ENCODE measurements at places on chromosomes 4 and X.

GRCh38 chr4:3472411-3473141 lies 9.5 kb downstream of the DOK7 start:
- no peak for DNase-seq

GRCh38 chr4:11636031-11636430 lies 207.3 kb upstream of the HS3ST1 start:
- DNase-seq: no peak

DNA sequence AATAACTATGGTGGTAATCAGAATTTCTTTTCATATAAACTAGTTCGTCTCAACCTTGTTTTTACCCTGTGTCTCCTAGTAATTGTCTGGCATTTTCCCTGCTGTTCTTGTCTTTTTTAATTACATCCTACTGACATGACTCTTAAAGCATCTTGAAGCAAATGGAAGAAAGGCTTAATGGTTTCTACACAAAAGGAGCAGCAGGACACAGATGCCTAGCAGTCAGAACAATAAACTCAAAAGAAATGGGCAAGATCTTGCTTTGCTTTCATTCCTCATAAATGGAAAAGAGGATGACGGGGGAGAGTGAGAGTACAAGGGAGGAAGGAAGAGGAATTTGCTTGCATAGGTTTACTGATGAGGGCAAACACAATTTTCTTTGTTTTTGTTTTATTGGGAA lies 293.2 kb upstream of the EMCN start:
- DNase-seq: no peak

- no peak for DNase-seq
Observed at GRCh38 chr4:7352486-7352885, 82.2 kb downstream of the PSAPL1 start.

DNA sequence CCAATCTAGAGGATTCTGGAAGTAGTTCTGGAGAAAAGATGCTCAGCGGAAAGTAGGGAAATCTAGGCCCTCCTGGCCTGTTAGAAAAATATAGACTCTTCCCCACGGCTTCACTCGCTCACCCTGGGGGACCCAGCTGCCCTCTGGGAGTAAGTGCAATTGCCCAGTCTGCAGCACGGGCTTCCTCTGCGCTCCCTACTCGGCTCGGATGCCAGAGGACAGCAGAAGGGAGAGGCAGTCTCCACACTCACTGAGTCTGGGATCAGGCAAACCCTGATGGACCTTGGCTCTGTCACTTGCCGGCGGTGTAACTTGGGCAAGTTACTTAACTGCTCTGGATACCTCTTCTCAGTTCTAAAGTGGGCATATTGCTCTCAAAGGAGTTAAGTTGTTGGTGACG lies 2.1 kb downstream of the SHISA3 start:
- DNase-seq: peak; percentile 29

GRCh38 chr4:5874811-5875449 lies 18.0 kb downstream of the CRMP1 start:
- no peak for DNase-seq

- no peak for DNase-seq
Observed at GRCh38 chr4:137707102-137707620, 174.9 kb upstream of the PCDH18 start.

DNA sequence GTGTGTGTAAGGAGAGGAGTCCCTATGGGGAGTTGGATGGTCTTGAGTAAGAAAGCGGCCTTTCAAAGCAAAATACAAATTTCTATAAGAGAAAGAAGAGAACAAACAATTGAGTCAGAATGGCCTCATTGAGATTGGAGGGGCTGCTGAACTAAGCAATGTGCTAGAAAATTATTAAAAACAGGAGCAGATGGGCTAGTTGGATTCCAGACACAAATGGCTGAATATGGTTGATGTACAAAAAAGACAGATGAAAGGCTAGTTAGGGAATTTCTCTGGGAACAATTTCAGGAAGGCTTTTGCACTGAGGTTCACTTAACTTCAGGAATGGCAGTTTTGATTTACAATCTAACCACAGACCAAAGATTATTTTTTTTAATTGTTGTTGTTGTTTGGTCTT lies 1806.8 kb upstream of the TENM3 start:
- no peak for DNase-seq

DNA sequence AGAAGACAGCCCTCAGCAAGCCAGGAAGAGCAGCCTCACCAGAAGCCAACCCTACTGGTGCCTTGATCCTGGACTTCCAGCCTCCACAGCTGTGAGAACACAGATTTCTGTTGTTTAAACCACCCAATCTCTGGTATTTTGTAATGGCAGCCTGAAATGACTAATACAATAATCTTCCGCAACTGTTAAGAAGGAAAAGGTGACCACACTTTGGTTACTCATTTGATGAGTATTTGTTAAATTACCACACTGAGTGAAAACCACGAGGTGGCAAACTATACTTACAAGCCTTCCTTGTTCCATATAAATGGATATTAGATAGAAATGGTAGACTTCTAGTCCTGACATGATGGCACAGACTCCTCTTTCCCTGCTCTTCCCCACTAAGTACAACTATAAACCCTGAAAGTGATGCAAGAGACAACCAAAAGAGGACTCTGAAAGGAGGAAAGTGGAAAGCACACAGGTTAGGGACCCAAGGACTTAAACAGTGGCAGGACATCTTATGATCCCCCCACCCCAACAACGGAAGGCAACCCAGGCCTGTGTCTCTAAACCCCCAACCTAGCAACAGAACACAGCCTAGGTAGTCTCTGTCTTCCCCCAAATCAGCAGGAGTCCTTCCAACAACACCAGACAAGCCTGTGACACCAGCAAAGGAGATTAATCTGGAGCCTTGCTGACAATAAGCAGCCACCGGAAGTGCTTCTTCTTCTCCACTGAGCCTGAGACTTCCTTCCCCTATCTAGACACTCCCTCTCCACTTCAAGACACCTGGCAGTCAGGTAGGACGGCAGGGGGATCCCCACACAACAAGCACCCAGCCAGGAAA lies 12.3 kb downstream of the ZNF182 start:
- no peak for DNase-seq

DNA sequence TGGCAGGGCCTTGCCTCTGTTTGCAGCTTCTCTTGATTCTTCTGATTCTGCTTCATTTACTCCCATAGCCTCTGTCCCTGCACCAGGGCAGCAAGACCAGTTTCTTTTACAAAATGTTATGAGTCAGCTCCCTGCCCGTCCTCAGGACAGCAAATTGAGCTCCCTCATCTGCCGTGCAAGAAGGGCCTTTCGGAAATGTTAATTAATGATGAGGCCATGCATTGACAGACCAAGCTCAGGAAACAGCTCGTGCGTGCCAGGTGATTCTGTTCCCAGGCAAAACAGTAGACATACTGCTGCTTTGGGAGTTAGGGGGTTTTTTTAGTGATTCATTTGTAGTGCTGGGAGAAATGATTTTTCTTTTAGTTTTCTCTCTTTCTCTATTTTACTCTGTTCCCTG lies 231.7 kb downstream of the FBXW7 start:
- DNase-seq: no peak

All from stimulated activated CD8-positive, alpha-beta memory T cell treated with anti-CD3 and anti-CD28 coated beads, Interleukin-4, amount 100 ng/mL, for 48 hours (primary cell).